ENCODE measurements at places on chromosomes 4 and X.

GRCh38 chrX:14027036-14027435 is 2.7 kb downstream of the GEMIN8 start:
- DNase-seq: no peak

DNA sequence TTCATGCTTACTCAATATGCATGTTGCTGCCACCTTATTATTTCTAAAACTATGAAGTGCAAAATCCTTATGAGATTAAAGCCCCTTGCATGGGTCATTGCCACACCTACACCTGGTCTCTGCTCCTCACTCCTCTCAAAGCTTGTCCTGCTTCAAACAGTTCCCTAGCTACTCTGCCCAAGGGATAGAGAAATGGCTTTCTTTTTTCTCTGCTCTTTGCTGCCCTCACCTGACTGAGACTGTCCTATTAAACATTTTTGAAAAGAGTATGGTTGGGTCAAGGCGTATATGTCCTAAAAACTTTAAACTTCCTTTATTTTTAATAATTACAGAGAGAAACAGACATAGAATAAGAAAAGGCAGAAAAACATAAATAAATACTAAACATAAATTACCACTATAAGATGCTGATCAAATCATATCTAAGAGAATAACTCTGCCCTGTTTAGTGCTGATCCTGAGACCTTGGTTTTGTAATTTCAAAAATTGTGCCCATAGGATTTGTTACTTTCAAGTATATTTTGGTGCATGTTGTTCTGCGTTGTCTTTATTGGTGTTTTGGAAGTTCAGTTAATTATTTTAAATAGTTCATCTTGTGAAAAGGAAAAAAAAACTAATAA is 704.9 kb upstream of the PABPC4L start:
- no peak for DNase-seq

DNA sequence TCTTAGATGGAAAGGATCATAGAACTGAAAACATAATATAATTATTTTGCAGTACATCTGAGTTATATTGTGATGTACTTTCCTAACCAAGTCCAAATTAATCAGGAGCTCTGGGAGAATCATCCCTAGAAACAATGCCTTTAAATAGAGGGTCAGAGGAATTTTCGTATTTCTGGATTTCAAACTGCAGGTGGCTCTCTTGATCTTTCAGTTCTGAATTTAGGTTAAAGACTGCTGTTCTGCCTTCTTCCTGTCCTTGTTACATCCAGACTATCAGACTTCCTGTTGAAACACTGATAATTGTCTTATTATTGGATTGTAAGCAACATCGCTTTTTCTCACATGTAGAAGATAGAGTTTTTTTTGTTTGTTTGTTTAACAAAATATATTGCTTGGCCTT is 142.7 kb downstream of the RPA4 start:
- DNase-seq: peak; percentile 11

DNA sequence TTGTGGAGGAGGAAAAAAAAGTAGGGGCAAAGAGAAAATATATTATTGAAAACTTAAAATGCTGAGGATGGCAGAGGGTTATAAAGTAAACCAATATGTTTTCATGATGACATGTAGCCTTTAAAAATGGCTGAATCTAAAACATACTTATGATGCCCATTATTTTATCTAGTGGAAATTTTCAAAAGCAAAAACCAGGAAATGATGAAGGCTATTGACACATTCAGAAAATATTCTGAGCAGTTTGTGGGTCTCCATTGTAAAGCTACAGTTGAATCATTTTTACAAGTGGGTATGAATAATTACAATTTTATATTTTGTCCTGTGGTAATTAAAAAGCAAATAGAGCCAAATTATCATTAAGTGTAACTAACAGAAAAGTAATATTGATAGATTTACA is 10.7 kb downstream of the PLS3 start:
- DNase-seq: no peak

DNA sequence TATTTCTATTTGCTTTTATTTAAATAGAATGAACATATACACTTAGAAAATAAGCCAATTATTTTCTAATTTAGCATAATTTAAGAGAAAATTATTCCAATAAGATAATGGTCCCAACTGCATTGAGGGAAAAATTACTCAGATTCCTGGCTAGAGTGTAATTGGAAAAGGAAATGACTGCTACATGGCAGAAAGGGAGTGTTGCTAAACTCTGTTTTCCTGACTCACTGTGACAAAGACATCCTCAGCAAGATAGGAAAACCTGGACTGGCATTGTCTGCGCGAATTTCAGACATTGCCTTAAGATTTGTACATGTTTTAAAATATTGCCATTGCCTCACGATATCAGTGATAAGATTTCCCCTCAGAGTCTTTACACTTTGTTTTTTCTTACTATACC is 8.2 kb downstream of the TNIP3 start:
- peak; percentile 46 for DNase-seq

- DNase-seq: no peak
Observed at GRCh38 chrX:134776850-134777370, 118.6 kb upstream of the PLAC1 start.

GRCh38 chr4:140012688-140013486 is 141.1 kb downstream of the MAML3 start:
- DNase-seq: no peak

GRCh38 chr4:11416071-11416766 is 12.5 kb downstream of the HS3ST1 start:
- no peak for DNase-seq

- DNase-seq: no peak
Observed at GRCh38 chr4:6509587-6509986, 37.2 kb upstream of the PPP2R2C start.

GRCh38 chr4:173528378-173529321 is 1.4 kb downstream of the HAND2 start:
- DNase-seq: peak; percentile 41

GRCh38 chr4:27178061-27178460 is 317.4 kb downstream of the STIM2 start:
- peak; percentile 18 for DNase-seq

DNA sequence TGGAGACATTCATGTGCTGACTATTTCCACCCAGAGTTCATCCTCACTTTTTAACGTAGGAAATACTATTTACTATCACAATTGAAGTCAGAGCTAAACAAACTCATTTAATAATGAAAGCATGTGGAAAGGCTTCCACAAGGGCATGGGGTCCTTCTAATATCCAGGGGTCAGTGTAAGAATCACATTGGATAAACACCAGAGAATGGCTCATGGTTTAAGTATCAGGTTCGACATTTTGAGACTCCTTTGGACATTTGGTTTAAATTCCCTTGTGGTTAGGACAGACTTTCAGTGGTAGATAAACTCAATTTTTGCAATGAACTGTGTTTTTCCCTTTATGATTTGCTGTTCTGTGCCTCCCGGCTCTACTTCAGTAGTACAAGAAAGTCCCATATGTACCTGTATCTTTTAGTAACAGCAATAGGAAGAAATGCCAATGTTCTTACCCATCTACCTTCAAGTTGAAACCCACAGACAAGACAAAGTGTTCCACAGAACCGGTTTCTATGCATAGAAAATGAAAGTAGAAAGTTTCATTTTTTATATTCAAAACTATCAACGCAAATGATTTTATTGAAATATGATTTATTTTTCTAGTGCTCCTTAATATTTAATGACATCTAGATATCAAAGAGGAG is 589.0 kb upstream of the FAM241A start:
- no peak for DNase-seq

DNA sequence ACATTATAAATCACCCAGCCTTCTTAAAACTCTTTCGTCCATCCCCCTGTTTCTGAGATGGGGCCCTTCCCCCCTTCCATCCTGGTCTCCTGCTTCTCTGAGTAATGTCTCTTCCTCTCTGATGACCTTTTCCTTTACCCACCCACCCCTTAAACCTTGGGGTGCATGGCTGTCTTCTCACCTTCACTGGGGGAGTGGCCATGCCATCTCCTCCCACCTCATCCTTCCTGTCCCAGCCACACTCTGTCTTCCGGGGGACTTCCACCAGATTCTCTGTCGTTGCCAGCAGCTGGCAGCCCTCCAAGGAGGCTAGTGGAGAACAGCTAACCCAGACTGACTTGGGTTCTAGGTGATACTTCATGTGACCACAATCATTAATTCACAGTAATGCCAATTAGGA is 83.2 kb upstream of the SCML1 start:
- no peak for DNase-seq

- DNase-seq: no peak
Observed at GRCh38 chr4:99729186-99729585, 71.6 kb upstream of the C4orf54 start.

Measured in NCI-H1930 (cell line).